ENCODE measurements at places on chromosomes 4 and X. TPM values are rescaled to one million over a fixed set of nuclear protein-coding genes. Genes with fewer than 3 reads are reported as not detected.

GRCh38 chrX:40922307-40922706 lies 162.9 kb upstream of the USP9X start:
- DNase-seq: no peak

DNA sequence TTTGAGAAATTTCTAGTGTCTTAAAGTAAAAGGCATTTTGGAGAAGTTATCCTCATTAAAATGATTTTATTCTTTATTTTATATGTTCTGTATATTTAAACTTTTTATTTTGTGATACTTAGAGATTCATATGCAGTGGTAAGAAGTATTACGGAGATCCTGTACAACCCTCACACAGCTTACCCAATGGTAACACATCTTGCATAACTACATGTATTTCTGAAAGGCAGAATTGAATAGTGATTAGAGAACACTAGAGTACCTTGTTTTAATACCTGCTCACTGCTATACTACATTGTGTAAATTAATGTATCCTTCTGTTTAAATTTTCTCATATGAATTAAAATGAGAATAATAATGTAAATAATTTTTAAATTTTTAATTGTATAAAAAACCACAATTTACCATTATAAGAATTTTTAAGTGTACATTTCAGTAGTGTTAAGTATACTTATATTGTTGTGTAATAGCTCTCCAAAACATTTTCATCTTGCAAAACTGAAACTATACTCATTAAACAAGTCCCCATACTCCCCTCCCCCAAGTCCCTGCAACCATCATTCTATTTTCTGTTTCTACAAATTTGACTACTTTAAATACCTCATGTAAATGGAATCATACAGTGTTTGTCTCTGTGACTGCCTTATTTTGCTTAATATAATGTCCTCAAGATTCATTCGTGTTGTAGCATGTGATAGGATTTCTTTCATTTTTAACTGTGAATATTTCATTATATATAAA lies 45.4 kb downstream of the INTS12 start:
- no peak for DNase-seq

The MAPK10 gene
- polyA plus RNA-seq: 49.3 TPM

The FAM184B gene
- polyA plus RNA-seq: 0.52 TPM

The ZNF41 gene
- polyA plus RNA-seq: 13.3 TPM

Measured in left renal pelvis (tissue), 4 donors.